Fibroblast of skin of scalp (primary cell): ENCODE measurements at places on chromosomes 4 and X.

DNA sequence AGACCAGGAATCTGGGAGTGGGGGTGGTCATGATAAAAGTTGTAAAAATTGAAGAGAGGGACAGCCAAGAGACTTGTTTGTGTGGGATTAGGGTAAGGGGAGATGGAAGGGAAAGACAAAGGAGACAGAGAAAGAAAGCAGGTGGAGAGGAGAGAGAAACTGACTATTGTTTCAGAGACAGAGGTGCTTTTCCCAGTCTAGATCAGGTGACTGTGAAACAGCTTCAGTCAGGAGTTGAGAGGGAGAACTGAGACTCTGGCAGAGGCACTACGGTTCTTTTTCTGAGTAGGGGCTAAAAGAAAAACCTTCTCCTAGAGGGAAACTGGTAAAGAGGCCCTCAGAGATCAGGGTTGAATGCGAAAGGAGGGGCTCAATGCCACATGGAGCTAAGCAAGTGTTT, 106.4 kb downstream of the KDR start:
- DNase-seq: no peak

DNA sequence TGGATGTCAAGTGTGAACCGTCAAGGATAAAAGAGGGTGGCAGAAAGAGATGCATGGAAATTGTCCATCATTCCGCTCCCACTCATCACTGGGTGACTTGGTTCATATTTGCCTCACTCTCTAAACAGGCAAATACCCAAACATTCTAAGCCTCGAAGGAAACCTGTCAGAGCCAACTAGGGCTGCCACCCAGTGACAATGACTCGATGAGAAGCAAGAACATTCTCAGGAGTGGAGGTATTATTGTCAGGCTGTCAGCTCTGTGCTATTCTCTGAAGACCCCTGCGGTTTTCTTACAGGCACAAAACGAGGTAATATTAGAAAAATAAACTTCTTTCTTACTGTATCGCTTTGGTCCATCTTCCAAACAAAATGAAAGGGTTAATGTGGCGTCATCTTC, 139.6 kb downstream of the LDB2 start:
- DNase-seq: no peak

DNA sequence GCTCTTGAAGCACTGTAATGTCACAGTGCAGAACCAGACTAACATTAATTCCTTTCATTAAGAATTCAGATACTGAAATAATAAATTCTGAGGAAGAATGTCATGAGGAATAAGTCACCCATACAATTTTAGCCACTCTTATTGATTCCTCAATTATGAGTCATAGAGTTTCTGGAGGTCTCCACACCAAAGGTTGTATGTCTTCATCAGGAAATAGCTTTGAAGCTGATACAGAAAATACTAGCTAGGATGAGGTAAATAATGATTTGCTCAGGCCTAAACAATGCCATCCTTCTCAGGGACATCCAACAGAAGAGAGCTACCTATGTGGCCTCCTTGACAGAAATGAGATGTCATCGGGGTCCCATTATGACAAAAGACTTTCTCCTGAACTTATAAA, 238.8 kb downstream of the OR13H1 start:
- DNase-seq: no peak

DNA sequence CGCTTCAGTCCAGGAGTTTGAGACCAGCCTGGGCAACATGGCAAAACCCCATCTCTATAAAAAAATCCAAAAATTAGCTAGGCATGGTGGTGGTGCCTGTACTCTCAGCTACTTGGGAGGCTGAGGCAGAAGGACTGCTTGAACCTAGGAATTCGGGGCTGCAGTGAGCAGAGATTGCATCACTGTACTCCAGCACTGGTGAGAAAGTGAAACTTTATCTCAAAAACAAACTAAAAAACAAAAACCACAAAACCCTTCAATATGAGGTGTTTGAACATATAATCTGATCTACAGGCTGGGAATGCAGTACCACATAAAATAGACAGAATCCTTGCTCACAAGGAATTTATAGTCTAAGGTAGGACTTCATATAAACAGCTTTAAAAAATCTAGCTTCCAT, 103.9 kb downstream of the PDS5A start:
- no peak for DNase-seq

GRCh38 chr4:147492761-147493160, 11.9 kb downstream of the EDNRA start:
- peak; percentile 85 for DNase-seq

- DNase-seq: peak; percentile 39
Measured at GRCh38 chr4:81627590-81627989, 155.9 kb upstream of the RASGEF1B start.

DNA sequence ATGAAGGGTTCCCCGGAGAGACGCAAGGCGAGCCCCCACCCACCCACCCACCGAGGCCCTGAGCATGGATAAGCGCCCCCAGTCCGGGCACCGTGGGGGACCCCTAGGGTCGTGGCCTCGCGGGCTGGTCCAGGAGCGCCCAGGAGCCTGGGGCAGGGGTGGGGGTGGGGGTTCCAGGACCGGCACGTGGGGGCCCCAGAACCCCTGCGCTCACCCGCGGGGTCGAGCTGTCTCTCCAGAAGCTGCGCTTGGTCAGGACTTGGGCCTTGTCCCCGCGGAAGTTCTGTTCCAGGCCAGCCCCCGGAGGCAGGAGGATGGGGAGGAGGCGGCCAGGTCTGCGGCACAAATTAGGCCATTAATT, 11.2 kb upstream of the SHOX start:
- no peak for DNase-seq

- DNase-seq: no peak
Measured at GRCh38 chr4:16205298-16206164, 20.7 kb downstream of the TAPT1 start.

GRCh38 chr4:108831886-108832285, 69.0 kb upstream of the ETNPPL start:
- DNase-seq: peak; percentile 63

- DNase-seq: no peak
Measured at GRCh38 chr4:106698621-106699195, 330.1 kb upstream of the GIMD1 start.

DNA sequence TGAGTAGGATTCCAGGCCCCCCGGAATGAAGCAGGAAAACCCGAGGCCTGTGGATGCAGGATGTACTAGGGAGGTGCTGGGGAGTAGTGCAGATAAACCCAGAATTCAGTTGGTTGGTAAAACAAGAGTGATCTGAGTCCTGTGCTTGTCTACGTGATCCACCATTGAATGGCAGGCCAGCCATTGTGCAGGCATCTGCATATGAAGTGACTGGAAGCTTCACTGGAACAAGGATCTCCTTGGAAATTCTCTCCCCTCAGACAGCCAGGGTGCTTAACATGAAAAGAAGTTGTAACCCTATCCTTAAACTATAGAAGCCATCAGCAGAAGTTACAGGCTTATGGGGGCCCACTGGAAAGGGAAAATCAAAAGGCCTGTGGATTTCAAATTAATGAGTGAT, 656 bp upstream of the GSPT2 start:
- DNase-seq: no peak

DNA sequence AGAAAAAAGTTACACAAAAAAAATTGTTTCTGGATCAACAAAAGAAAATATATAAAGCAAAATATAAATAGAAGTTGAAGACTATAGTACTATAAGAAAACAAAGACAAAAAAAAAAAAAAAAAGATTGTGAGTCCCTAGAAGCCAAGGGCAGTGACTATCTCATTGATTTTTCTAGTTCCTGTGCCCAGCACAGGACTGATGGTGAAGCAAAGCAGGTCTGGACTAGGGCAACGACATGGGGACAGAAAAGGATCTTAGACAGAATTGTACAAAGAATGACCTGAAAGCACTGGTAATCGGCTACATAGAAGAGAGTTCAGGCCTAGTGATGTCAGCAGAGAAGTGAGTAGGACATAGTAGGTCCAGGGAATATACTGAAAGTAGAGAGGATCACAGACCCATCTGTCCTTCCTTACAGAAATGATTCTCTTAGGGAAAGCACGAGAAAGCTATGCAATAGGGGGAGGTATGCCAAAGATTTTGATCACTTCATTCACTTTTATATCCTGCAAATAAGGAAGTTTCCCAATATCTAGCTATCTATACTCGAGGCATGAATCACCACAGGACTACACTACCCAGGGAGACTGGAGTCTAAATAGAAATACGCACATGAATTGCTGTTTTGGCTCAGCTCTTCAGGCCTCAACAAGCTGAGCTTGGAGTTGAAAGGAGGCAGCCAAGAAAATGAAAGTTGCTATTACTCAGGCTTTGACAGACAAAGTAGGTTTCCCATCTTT, 230.9 kb upstream of the GPC4 start:
- peak; percentile 62 for DNase-seq

GRCh38 chr4:98566361-98567008, 91.9 kb downstream of the TSPAN5 start:
- peak; percentile 54 for DNase-seq

- no peak for DNase-seq
Measured at GRCh38 chr4:77127837-77128621, 29.0 kb upstream of the CCNG2 start.

- DNase-seq: no peak
Measured at GRCh38 chr4:83846193-83846830, 310.4 kb downstream of the GPAT3 start.

GRCh38 chr4:1873291-1873690, 2.1 kb downstream of the NSD2 start:
- DNase-seq: no peak

DNA sequence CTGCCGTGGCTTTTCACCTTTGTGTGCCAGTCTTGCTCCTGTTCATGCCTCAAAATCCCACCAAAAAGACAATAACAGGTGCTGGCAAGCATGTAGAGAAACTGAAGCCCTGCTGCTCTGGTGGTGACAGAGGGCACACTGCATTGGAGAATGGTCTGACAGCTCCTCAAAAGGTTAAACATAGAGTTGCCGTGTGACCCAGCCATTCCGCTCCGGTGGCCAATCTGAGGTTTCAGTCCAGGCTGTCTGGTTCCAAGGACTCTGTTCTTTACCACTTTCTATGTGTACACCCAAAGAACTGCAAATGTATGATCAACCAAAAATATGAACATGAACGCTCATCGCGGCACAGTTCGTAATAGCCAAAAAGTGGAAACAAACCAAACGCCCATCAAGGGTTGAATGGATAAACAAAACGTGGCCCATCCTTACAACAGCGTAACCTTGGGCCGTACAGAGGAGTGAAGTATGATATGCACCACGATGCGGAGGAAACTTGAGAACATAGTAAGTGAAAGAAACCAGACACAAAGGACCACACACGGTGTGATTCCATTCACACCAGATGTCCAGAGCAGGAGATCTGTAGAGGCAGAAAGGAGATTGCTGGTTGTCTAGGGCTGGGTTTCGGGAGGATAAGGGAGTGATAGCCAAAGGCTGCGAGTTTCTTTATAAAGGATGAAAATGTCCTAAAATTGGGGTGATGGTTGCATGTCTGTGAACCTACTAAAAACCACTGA, 33.6 kb upstream of the WFS1 start:
- DNase-seq: no peak

GRCh38 chr4:183848805-183849204, 56.3 kb upstream of the STOX2 start:
- DNase-seq: no peak

- DNase-seq: no peak
Measured at GRCh38 chr4:153527690-153528089, 61.5 kb downstream of the TMEM131L start.

DNA sequence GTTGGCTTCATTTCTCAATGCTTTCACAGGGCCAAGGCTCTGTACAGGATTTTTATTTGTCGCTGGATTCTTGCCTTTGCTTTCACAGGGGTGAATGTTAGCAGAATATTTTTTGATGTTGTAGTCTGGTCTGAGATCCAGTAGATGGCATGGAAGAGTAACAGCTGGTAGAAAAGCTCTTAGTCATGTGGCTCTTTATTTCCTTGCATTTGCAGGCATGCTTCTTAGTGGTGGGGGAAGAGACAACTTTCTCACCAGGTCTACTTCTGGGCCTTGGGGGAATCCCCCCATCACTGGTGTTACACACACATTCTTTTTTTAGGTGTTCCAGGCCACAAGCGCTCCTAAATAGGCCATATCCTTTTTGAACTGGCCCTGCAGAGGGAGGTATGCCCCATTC, 58.2 kb upstream of the DKK2 start:
- peak; percentile 55 for DNase-seq

DNA sequence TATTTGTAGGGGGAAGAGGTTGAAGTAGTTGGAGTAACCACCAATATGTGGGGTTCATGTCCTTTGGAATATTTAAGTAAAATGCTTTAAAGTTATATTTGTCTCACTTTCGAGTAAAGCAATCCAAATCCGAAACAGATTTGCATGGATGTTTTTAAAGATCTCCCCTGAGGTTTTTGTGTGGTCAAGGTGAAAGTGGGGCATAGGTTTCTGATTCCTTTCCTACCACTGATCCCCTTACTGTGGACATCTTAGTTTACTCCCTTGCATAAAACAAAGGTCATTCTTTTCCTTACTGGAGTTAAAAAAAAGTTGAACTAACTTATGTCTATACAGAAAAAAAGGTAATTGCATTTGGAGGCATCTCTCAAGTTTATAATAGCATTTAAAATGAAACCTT, 71.9 kb upstream of the PHOX2B start:
- no peak for DNase-seq

DNA sequence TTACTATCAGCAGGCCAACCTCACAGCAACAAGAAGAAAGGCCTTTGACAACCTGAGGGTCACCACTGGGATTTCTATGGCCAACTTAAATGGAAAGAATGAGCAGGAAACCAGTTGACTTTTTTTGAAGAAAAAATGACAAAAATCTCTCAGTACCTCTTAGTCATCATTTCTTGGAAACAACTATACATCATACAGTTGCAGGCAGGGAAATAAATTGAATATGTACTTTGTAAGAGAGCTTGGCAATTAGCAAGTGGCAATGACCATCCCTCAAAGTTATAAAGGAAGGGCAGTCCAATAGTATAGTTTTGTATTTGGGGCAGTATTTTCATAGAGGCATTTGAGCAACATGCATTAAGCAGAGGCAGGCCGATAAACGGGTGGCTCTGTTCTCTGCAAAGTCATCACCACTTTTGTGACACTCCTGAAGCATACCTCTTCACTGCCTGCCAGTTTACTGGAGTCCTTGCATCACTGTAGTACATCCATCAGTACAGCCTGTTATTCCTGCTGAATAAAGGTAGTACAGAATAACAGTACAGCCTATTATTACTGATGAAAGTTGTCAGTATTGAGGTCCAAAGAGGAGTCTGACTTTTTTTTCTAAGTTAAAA, 83.3 kb upstream of the AMELX start:
- DNase-seq: peak; percentile 34

GRCh38 chr4:139229534-139230039, 50.4 kb downstream of the MGARP start:
- DNase-seq: peak; percentile 69

GRCh38 chr4:77453911-77454310, 151.7 kb upstream of the CXCL13 start:
- no peak for DNase-seq
